ENCODE measurements at places on chromosomes 12 and 14.

DNA sequence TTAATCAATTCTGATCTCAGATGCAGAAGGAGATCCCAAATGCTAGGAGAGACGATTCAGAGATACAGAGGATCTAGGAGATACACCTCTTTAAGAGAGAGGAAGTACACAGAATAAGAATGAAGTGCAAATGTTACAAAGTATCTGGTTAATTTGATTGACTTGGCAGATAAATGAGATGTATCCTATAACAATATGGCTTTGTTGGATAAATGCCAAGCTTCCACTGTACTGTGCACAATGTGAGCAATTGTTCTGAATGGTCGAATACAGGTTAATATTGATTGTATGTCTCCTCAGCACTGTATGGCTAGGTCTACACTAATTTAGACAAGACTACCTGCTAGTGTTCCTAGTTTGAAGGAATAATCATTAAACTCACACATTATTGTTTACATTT, 119.6 kb upstream of the PTPRB start:
- no peak for DNase-seq

DNA sequence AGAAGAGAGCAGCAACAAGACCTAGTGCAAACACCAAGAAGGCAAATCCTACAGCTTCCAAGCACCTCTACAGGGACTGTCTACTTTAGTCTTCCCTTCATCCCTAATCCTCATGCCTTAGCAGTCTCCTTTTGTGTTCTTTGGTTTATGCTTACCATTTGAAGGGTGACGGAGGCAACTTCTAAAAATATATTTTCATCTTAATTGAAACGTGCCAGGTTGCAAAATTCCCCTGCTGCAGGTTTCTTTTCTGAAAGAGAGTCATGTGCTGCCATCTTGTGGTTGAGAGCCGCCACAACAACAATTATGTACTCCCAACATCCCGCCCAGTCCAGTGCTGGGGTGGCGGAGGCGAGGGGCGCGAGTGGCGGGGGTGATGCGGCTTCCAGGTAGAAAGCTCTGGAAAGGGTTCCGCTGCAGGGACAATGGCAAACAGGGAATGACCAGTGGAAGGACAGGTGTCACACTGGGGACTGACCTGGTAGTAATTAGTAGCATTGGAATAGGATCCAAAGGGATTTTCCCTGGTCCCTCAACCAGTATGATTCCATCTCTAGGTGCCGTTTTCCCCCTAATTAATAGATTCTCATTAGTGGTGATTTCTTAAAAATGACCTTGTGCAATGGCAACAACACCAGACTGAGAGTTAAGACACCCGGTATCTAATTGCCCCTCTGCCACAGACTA, 80.3 kb upstream of the GNG2 start:
- DNase-seq: peak; percentile 81

DNA sequence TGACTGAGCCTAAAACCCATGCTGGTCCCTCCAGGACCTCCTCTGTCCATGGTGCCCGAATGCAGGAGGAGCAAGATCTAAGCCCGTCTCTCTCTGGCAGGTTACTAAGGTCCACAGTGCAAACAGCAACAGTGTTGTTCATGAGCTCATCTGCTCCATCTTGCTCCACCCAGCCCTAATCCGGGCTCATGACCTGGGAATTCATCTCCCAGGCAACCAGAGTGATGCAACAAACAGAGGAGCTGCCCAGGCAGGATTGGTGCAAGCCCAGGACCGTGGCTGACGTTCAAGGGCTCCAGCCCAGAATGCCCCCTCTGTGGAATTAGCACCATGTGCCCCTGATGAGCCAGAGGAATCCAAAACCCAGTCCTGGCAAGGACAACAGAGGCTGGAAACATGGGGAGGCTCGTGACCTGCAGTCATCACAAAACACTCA, 29.9 kb downstream of the HSPB8 start:
- DNase-seq: peak; percentile 75

- DNase-seq: no peak
Measured at GRCh38 chr12:13036881-13037280, 7.3 kb upstream of the FAM234B start.

DNA sequence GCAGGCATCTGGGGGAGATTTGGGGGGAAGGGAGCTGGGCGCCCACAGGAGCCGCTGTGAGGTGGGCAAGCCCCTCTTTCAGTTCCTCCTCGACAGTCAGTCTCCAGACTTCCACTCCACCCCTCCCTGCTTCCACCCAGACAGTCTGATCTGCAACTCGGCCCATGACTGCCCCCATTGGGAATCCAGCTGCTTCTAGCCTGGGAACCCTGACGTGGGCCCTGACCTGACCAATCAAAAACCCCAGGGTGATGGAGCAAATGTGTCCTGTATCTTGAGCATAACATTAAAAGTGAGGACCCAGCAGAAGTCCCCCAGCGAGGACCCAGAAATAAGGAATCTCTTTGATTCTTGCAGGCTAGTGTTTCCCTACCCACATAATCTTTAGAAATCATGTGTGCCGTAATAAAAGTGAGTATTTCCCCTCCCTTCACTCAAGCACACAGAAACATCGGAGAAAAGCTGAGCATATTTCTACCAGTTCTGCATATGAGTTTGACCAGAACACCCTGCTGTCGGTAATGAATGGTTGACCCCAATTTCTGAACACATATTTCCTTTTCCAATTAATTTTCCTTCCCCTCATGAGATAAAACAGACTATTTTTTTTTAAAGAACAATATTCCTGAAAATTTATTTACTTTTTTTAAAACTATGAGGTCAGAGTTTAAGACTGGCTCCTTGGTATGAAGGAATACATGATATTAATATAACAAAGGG, 6.4 kb downstream of the SSH1 start:
- DNase-seq: peak; percentile 79

GRCh38 chr14:65208548-65208947, 106.2 kb upstream of the MAX start:
- DNase-seq: no peak

- DNase-seq: no peak
Measured at GRCh38 chr12:118183711-118184110, 47.8 kb downstream of the PEBP1 start.

DNA sequence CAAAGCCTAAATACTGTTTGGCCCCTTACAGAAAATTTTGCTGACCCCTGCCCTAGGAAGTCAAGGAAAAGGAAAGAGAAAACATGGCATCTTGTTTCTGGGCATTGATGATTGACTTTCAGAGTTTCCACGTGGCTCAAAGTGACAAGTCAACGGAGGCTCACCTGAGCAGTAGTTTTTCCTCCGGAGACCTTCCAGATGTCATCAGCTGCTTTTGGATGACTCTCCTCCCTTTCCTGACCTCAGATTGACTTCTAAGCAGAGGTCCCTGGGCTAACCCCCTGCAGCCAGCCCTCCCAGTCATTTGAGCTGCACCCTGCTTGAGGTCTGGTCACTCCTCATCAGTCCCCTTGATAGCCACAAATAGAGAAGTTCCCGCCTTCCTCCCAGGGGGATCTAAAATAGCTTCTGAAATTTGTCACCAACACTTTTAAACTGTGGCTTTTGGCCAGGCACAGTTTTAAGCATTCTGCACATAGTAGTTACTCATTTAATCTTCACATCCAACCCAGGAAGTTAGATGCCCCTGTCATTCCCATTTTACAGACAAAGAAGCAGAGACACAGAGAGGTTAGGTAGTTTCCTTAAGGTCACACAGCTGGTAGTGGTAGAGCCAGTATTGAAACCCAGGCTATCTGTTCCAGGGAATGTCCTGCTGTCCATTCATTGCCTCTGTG, 143.4 kb downstream of the CHST11 start:
- no peak for DNase-seq

GRCh38 chr14:63204407-63205043, at the start of gene RHOJ:
Gene RHOJ, plus strand, starts transcription at chr14:63204443. Its CDS starts 427 bp downstream, at chr14:63204870.
- no peak for DNase-seq

- no peak for DNase-seq
Measured at GRCh38 chr14:50967103-50967502, 22.8 kb upstream of the PYGL start.

DNA sequence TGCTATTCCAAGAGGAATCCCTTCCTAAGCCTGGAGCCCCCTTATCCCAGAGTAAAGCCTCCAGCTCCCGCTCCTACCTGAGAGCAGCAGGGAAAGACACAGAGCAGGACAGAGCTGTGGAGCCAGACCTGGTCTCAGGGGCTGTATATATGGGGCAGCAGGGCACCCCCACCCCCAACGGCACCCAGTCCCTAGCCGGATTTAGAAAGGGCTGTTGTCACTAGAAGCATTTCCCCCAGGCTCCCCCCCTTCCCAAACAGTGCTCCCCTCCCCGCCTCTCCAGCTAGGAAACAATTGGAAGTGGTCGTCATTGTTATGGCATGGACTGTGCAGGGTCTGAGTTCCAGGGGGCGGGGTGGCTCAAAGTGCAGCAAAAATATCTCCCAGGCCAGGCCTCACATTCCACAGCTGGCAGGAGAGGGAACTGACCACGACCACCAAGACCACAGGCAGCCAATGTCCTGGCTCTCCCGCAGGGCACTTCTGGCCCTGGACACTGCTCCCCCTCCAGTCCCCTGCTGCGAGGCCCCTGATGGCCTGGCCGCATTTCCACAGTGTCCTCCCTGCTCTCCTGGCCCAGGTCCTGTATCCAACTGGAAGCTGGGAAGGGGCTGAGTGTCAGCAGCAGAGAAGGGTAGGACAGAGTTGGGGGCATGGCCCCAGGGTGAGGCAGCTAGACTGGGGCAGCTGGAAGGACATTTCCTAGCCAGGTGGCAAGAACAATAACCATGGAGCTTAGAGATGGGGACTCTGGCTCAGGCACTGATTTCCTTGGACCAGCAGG, at the start of gene MYH7:
TSS of gene MYH7 (minus strand) at position 118 of the 784 bp plus-strand sequence. CDS start 1,928 bp downstream, outside the sequence.
- DNase-seq: no peak

- DNase-seq: peak; percentile 37
Measured at GRCh38 chr14:25516838-25517237, 466.9 kb upstream of the STXBP6 start.

GRCh38 chr12:116765271-116765670, 27.2 kb downstream of the RNFT2 start:
- no peak for DNase-seq

DNA sequence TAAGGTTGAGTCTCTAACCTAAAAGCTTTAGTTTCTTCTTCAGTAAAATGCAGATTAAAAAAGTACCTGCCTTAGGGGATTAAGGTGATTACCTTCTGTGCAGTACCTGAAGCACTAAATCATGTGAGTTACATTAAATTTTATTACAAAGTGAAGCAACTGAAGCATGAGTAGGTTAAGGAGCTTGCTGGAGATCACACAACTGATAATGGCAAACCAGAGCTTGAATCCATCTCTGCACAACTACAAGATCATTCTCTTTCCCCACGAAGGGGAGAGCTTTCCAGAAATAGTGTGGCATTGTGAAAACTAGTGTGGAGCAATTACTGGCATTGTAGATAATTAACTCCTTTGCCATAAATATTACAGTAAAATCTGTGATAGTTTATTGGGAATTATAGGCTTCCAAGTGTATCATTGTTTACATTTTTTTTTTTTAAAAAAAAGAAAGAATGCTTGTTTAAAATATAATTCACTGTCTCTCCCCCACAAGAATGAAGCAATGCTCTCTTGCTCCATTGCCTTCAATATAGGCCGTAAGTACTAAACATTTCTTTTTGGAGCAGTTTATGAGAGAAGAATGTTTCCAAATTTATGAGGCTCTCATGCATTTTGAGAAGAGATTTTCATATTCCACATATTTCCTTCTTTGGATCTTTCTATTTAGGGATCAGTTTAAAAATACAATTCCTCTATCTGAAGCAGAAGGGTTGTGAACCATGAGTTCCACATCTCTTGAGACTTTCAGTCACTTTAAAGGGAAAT, 20.5 kb downstream of the SLC38A2 start:
- DNase-seq: no peak

DNA sequence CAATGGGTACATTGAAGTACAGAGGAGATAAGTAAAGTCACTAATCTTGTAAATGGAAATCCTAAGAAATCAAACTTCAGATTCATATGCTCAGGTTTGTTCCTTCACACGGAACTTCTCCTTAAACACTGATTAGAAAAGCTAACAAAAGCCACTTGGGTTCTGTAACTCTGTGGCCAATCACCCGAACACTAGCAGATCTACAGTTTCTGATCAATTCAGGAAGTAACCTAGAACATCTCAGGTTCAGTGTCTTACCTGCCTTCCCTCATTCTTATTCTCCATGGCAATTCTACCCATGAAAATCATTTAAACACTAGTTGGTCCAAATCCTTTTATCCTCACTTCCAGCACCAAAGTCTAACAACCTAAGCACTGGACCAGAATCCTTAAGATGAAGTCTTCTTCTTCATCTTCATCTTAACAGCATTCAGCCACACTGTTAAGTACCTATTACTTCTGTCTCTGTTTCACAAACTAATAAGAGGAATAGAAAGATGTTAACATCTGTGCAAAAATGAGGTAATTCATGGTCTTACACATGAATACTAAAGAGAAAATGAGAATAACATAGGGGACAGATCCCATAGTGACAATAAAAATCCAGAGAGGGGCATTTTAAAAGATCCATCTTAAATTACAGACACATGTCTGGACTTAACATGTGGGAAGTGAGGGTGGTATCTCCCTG, 184.5 kb downstream of the SSPN start:
- no peak for DNase-seq

GRCh38 chr12:6964605-6965025, 5.8 kb downstream of the PHB2 start:
- DNase-seq: no peak

- DNase-seq: peak; percentile 47
Measured at GRCh38 chr12:98594050-98594835, 757 bp downstream of the SLC25A3 start.

GRCh38 chr14:65225299-65226159, 123.2 kb upstream of the MAX start:
- no peak for DNase-seq

DNA sequence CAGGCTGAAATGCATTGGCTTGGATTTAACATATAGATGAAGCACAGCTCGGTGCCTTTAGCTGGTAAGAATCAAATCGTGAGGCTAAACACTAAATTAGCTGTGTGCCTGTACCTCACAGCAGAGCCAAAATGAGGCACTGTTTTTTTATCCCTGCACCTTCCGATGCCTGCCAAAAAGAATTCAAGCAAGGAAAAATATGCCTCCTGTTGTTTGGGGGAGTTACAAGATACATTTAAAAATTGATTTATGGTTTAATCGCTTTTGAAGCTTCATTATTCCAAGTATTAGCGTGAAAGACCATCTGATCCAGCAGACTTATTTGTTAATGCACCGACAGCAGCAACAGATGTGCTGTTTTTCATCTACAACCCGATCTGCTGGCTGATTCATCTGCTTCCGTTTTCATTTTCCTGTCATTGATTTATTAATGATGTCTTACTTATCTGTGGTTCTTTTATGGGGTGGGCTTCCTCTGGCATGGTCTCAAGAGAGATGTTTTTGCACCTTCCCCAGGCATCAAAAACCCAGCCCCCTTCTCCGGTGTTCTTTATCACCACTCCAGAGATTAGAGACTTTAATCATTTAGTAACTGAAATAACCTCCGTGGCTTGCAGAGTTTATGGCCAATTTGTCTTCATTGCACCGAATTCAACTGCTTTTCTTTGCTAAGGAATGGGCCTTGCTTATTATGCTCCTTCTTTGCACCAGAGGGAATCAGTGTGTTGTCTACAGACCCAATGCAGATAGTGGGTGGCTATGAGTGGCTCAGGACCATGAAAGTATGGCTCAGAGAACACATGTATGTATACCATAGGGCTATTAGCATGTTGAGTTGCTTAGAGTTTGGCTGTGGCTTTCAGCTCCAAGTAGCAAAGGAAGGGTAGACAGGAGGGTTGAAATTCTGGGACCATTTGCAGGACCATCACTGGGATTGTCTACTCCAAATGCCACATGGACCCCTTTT, 166.8 kb upstream of the TMEM260 start:
- DNase-seq: peak; percentile 42

- DNase-seq: no peak
Measured at GRCh38 chr14:89279649-89280232, 137.3 kb downstream of the FOXN3 start.

- DNase-seq: no peak
Measured at GRCh38 chr14:98728836-98729235, 543.2 kb downstream of the BCL11B start.
